ENCODE measurements at places on chromosomes 1 and 21.

GRCh38 chr1:244171241-244171985 is 120.3 kb downstream of the ZBTB18 start:
- DNase-seq: no peak

GRCh38 chr21:38531039-38531541 is 32.8 kb upstream of the ERG start:
- no peak for DNase-seq

DNA sequence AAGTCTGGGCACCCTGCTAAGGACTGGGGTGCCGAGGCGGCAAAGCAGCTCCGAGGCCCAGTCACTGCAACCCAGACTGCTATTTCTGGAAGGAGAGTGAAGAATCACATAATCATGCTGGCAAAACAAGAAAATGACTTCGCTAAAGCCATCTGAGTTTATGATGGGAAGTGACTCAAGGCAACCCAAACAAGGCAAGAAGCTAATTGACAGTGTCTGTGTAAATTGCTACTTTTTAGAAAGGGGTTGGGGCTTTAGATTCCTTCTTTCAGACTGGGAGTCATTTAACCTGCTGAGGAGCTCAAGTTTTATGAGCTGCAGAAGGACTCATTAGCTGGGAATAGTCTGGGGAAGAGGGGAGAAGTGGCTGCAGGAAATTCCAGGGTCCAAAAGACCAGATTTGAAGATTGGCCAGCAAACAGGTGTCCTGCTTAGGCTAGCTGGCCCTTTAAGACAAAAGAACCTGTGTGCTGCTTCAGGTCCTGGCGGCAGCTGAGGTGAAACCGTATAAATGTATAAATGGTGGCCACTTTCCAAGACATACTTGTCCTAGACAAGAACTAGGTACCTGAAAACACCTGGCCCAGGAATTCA is 28.1 kb downstream of the TSHB start:
- no peak for DNase-seq

DNA sequence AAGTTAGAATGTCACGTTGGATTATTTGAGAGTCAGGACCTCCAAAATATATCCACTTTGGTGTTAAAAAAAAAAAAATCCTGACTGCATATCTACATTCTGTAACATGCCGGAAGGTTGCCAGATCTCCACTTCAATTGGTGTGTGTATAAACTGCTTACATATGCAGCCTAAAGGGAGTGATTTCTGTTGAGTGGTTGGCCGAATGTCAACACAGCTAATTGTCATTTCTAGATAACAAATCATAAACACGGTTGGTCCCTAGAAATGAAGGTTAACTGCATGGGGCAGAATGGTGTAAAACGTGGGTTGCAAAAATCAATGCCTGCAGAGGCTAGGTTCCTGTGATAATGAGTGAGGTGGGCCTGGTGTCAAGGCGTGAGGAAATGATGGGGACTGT is 15.0 kb upstream of the ROR1 start:
- no peak for DNase-seq
